Mesothelial cell of epicardium (in vitro differentiated cells): ENCODE measurements at places on chromosomes 7 and 10. TPM values are rescaled to one million over a fixed set of nuclear protein-coding genes. Genes with fewer than 3 reads are reported as not detected.

OPN1SW gene
- total RNA-seq = not detected in 3 replicates

DNA sequence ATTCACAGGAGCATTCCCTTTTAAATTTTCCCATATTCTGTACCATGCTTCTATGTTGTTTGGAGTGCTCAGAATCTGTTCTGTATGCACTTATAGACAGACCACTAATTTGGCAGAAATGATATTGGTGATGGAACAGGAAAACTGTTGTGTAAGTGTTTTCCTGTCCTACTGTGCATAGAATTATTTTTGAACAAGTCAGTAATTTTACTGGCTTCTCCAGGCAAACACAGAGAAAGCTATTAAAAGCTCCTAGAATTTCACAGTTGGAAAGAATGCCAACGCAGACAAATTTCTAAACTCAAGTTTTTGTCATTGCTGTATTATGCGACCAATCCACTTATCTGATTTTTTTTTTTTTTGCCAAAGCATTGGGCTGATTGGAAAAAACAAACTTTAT lies 55.7 kb downstream of the ANKMY2 start:
- H3K27ac ChIP-seq = no peak overlapping the region
- no peak for DNase-seq
- peaks cover 7% of the 10 kb centered on the region for H3K4me1 ChIP-seq
- H3K36me3 ChIP-seq = peaks cover 7% of the 10 kb centered on the region

ABCF2 gene
- total RNA-seq = 44.9 to 46.2 TPM (median 45.6 TPM) in 3 replicates

HSPA12A gene
- total RNA-seq = 10.7 to 13.7 TPM (median 11.8 TPM) in 3 replicates
